Panc1 (cell line): ENCODE measurements at places on chromosomes 2 and 18.
A peak's percentile ranks its signal among the peaks of the same experiment; 100 is the strongest.

- no peaks in the 10 kb centered on the region; the same call in 1 of the 2 replicates for H3K36me3 ChIP-seq
- no peak overlapping the region for H3K27ac ChIP-seq
- H3K4me3 ChIP-seq, result no peak overlapping the region
- no peaks in the 10 kb centered on the region for H3K27me3 ChIP-seq
These were observed 5.9 kb downstream of the CCDC121 start for GRCh38 chr2:27622921-27623384.

DNA sequence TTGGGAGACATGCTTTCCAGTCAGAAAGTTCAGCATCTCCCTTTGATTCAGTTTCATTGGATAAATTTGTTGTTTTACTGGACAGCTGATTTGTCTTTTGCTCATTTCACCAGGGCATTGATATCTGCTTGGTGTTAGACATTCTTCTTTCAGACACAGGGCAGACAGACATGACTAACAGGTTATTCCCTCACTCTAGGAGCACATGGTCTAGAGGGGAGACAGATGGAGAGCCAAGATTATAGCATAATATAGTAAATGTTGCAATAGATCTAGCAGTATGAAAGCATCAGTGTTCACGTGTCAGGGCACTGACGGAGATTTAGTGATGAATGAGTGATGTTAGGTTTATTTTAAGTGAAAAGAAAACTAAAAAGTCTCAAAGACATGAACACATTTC lies 187.0 kb upstream of the CYRIA start:
- no peaks in the 10 kb centered on the region for H3K4me1 ChIP-seq
- H3K27ac ChIP-seq, result no peak overlapping the region
- H3K27me3 ChIP-seq, result no peaks in the 10 kb centered on the region
- no peak overlapping the region for H3K4me3 ChIP-seq

- no peaks in the 10 kb centered on the region for H3K27me3 ChIP-seq
- H3K4me1 ChIP-seq, result no peaks in the 10 kb centered on the region
- DNase-seq, result no peak
- no peak overlapping the region for H3K27ac ChIP-seq
- H3K36me3 ChIP-seq, result no peaks in the 10 kb centered on the region
- no peak overlapping the region for H3K4me3 ChIP-seq
These were observed 67.7 kb downstream of the DNMT3A start for GRCh38 chr2:25273985-25274535.

GRCh38 chr2:172749388-172749787 lies 13.7 kb downstream of the RAPGEF4 start:
- no peaks in the 10 kb centered on the region for H3K36me3 ChIP-seq
- H3K27me3 ChIP-seq, result peaks cover 7% of the 10 kb centered on the region; the same call in 1 of the 2 replicates
- H3K4me1 ChIP-seq, result no peaks in the 10 kb centered on the region
- H3K4me3 ChIP-seq, result no peak overlapping the region

- H3K27me3 ChIP-seq, result no peaks in the 10 kb centered on the region
- H3K27ac ChIP-seq, result no peak overlapping the region
- H3K4me3 ChIP-seq, result no peak overlapping the region
These were observed 606.3 kb downstream of the METTL4 start for GRCh38 chr18:1965016-1965415.

DNA sequence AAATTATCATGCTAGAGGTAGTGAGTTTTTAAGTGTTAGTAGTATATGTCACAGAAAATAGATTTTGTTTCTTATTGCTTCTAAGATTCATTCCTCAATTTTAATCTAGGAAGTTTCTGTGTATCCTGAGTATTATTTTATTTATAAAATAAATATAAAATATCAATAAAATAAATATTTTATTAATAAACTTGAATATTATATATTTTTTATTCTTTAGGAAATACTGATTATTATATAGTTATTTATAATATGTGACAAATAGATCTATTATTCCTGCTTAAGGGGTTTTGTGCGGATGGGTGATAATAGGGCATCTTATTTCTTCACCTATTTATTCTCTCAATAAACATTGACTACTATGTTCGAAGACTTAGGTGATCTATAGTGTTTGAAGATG lies 191.0 kb downstream of the ZNF407 start:
- H3K4me3 ChIP-seq, result no peak overlapping the region
- no peak for DNase-seq
- no peaks in the 10 kb centered on the region for H3K4me1 ChIP-seq
- H3K36me3 ChIP-seq, result no peaks in the 10 kb centered on the region

GRCh38 chr2:118250463-118250862 lies 162.2 kb downstream of the INSIG2 start:
- H3K4me3 ChIP-seq, result no peak overlapping the region
- H3K36me3 ChIP-seq, result no peaks in the 10 kb centered on the region
- no peak overlapping the region for H3K27ac ChIP-seq
- H3K27me3 ChIP-seq, result no peaks in the 10 kb centered on the region

DNA sequence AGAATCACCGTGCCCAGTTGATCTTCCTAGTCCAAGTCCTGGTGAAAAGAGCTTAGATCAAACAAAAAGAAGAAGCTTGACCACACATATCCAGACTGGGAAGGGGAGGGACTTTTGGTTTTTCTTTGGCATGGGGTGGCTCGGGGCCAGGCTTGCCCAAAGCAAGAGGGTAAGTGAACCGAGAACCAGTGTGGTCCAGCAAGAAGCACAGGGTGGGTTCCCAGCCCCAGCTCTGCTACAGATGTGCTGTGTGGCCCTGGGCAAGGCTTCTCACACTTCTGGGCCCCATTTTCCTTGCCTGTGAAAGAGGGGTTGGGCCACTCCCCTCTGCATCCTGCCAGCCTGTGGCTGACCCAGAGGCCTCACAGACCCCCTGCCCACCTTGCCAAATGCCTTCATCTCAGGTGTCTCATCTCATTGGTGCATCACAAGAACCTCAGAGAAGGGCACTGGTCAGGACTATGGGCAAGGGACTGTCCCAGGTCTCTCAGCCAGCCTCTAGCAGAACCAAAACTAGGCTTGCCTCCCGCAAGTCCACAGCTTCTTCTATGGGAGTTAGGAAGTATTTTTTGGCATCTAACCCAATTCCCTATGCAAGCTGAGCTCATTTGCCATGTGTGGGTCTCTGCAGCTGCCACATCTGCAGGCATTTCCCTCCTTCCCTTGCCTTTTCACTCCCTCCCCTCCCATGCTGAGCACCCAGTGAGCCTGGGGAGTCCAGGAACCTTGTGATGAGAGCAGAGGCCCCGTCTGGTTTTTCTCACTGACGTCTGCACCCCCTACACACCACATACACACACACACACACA lies 6.9 kb downstream of the ATP6V1B1 start:
- no peak for DNase-seq
- H3K27me3 ChIP-seq, result no peaks in the 10 kb centered on the region
- H3K4me3 ChIP-seq, result no peak overlapping the region
- H3K4me1 ChIP-seq, result no peaks in the 10 kb centered on the region
- H3K27ac ChIP-seq, result no peak overlapping the region

- 0 out of 2 replicates have a peak, but pooled peaks cover 3% of the 10 kb centered on the region for H3K4me1 ChIP-seq
- no peak for DNase-seq
- no peaks in the 10 kb centered on the region for H3K27me3 ChIP-seq
These were observed 19.2 kb upstream of the SIGLEC15 start for GRCh38 chr18:45806226-45806625.

GRCh38 chr18:68660354-68661183 lies 54.3 kb downstream of the TMX3 start:
- H3K27ac ChIP-seq, result no peak overlapping the region
- H3K4me1 ChIP-seq, result no peaks in the 10 kb centered on the region
- DNase-seq, result peak; percentile 22
- no peaks in the 10 kb centered on the region for H3K27me3 ChIP-seq
- no peak overlapping the region for H3K4me3 ChIP-seq
- H3K36me3 ChIP-seq, result no peaks in the 10 kb centered on the region

- H3K4me3 ChIP-seq, result no peak overlapping the region
- no peak overlapping the region for H3K27ac ChIP-seq
- H3K4me1 ChIP-seq, result no peaks in the 10 kb centered on the region
- H3K27me3 ChIP-seq, result no peaks in the 10 kb centered on the region
These were observed 556.3 kb downstream of the RIT2 start for GRCh38 chr18:42559069-42559690.

- H3K27ac ChIP-seq, result no peak overlapping the region
- no peaks in the 10 kb centered on the region for H3K27me3 ChIP-seq
- no peak overlapping the region for H3K4me3 ChIP-seq
- no peaks in the 10 kb centered on the region; the same call in none of the 2 replicates for H3K4me1 ChIP-seq
These were observed 102.0 kb downstream of the MAP2 start for GRCh38 chr2:209525834-209526281.

- DNase-seq, result no peak
- H3K27me3 ChIP-seq, result no peaks in the 10 kb centered on the region
- no peaks in the 10 kb centered on the region for H3K36me3 ChIP-seq
- no peak overlapping the region for H3K27ac ChIP-seq
- H3K4me1 ChIP-seq, result no peaks in the 10 kb centered on the region
- no peak overlapping the region for H3K4me3 ChIP-seq
These were observed 3.7 kb upstream of the SERPINB10 start for GRCh38 chr18:63903851-63904570.

DNA sequence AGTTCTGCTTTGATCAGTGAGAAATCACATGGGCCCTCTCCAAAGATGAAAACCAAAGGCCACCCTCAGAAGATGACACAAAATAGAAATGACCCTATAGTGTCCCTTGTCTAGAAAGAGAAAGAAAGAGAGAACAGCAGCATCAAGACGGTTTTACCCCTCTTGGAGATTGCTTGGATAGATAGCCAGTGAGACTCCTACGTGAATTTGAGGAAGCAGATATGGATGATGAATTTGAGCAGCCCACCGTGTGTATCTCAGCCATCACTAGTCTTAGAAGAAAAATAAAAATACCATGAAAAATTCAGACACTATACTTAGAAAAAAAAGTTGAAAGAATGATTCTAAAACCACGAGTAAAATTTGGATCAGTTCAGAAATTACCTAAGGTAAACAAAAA lies 329.1 kb upstream of the CNTNAP5 start:
- H3K27me3 ChIP-seq, result no peaks in the 10 kb centered on the region
- H3K27ac ChIP-seq, result no peak overlapping the region
- DNase-seq, result no peak
- no peak overlapping the region for H3K4me3 ChIP-seq
- no peaks in the 10 kb centered on the region for H3K36me3 ChIP-seq

DNA sequence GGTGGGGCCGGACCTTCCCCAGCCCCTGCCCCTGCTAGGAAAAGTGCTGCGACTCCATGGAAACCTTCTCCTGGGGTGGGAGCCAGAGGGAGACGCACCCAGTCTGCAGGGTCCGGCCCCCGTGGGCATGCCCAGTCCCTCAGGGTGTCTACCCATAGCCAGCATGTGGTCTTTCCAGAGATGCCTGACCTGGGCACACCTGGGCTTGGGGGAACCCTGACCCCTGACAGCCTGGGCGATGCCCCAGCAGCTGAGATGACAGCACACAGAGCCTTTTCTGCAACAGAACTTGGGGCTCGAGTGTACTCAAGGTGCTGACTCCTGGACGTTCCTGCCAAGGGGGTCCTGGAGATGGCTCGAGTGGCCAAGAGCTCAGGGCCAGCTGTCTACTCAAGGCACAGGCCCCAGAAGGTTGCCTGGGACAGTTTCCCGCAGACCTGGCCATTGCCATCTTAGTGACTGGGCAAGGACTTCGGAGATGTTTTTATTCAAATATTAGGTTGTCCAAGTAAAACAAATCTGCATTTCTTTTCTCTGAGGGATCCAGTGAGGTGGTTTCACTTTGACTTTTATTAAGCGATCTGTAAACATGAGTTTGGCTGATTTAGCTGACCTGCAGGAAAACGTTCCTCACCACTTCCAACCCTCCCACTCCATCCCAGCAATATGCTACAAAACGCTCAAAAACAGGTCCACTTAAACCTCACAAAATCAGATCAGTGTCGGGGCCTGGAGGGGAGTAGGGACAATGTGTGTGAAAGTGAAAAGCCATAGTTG lies 228.0 kb downstream of the EIPR1 start:
- no peaks in the 10 kb centered on the region for H3K36me3 ChIP-seq
- no peak overlapping the region for H3K27ac ChIP-seq
- DNase-seq, result no peak
- no peak overlapping the region for H3K4me3 ChIP-seq
- no peaks in the 10 kb centered on the region for H3K27me3 ChIP-seq

DNA sequence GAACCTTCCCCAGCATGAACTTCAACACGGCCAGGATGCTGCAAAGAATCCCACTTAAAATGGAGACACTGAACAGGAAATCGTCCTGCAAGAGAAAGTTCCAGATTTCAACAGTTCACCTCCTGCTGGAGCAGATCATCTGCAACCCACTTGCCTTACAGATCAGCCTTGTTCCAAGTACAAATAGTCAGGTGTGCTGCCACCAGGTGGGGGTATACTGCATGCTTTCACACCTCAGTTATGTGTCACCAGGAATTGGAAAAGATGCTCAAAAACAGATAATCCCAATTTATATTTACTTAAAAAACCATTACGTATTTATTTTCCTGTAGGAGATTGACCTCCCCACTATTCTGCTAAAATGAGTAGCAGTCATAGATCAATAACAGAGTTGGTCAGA lies 212.3 kb downstream of the MGAT5 start:
- H3K4me3 ChIP-seq, result no peak overlapping the region
- no peak overlapping the region for H3K27ac ChIP-seq
- H3K36me3 ChIP-seq, result no peaks in the 10 kb centered on the region
- no peak for DNase-seq

DNA sequence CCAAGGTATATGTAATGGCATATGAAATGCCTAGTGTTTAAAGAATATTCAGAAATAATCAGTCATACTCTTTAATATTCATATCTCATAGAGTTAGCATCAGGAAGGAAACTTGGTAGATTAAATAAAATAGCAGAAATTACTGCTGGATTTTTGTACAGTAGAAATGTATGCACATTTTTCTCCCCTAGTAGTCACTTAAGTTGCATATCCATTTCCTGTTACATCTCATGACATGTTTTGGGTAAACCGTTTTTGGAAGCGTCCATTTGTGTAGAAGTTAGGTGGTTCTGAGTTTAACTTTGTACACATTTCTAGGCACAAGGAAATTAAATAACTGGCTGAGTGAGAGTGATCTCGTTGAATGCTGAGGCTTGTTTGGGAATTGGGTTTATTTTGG lies 21.9 kb downstream of the NEDD4L start:
- H3K4me1 ChIP-seq, result 0 out of 2 replicates have a peak, but pooled peaks cover 4% of the 10 kb centered on the region
- H3K4me3 ChIP-seq, result no peak overlapping the region
- no peaks in the 10 kb centered on the region for H3K36me3 ChIP-seq
- H3K27me3 ChIP-seq, result no peaks in the 10 kb centered on the region
- H3K27ac ChIP-seq, result no peak overlapping the region

GRCh38 chr2:64359892-64360657 lies 93.9 kb upstream of the LGALSL start:
- peak; percentile 91 for DNase-seq
- H3K4me1 ChIP-seq, result no peaks in the 10 kb centered on the region
- no peak overlapping the region for H3K27ac ChIP-seq
- H3K27me3 ChIP-seq, result peaks cover 6% of the 10 kb centered on the region; the same call in 1 of the 2 replicates
- no peaks in the 10 kb centered on the region for H3K36me3 ChIP-seq

DNA sequence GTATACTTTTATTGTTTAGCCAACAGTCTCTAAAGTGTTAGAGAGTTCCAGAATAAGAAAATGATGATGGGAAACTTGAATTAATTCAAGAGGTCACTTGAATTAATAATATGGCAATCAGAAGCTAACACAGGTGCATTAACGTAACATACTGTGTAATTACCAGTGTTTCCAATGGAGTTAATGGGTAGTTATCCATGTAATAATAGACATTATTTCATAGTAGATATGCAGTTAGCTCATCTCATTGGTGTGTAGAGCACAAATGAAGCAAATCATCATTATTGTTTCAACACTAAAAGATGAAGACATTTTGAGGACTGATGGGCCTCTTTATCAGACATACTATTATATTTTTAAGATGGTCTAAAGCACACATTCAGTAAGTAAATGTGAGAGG lies 460.3 kb upstream of the HNRNPA3 start:
- DNase-seq, result no peak
- H3K4me1 ChIP-seq, result no peaks in the 10 kb centered on the region
- no peak overlapping the region for H3K4me3 ChIP-seq

- DNase-seq, result no peak
- H3K4me3 ChIP-seq, result peak overlapping the region; percentile 79
- H3K27ac ChIP-seq, result peak overlapping the region; percentile 66
- H3K27me3 ChIP-seq, result no peaks in the 10 kb centered on the region
These were observed 70.3 kb downstream of the HAUS1 start for GRCh38 chr18:46174342-46175041.
